ENCODE measurements at places on chromosomes 12 and 14. TPM values are rescaled to one million over a fixed set of nuclear protein-coding genes. Genes with fewer than 3 reads are reported as not detected.

- no peak for DNase-seq
These were observed 164.1 kb upstream of the EEA1 start for GRCh38 chr12:93093243-93093642.

DNA sequence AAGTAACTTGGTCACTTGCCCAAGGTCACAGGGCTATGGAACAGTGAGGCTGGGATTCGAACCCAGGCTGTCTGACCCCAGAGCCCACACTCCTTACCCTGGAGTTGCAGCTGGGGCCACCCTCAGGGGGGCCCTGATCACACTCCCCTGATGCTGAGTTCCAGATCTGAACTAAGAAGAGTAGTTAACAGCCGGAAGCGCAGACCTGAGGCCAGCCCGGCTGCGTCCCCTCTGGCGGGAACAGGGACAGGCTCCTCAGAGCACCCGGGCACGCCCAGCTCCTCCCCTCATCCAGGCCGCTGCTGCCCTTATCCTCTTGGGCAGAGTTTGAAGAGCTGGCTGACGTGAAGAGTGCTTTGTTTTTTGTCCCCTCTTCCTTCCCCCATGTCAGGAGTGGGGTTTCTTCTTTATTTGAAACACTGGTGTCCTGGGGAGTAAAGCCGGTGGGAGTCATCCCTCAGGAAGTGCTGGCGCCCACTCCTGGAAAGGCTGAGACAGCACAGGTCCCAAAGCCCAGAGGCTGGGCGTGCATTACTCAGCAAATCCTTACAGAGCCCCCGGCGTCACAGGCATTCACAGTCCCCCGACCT is 8.7 kb downstream of the PHB2 start:
- no peak for DNase-seq

GRCh38 chr12:4564818-4565217 is 2.8 kb downstream of the DYRK4 start:
- DNase-seq: no peak

The CHGA gene
- 3.8 TPM for total RNA-seq

The DTX3 gene
- total RNA-seq: 29.8 TPM

Data from urinary bladder (tissue), 4 donors.